WERI-Rb-1 (cell line): ENCODE measurements at places on chromosomes 7 and 10.

DNA sequence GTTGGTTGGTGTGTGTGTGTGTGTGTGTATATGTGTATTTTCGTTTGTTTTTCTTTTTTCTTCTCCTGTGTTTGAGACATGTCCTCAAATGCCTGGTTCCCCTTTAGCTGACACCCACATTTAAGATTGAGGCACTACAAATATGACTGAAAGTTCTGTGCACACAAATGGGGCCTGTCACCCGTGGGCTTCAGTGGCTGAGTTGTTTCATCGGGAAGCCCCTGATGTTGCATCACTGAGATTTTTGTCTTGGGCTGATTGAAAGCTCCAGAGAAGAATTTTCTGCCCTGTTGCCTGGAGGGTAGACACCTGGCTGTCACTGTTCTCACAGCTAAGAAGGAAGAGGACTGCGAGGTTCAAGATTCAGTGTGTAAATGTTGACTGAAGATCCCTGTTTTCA, 283.8 kb upstream of the C7orf33 start:
- DNase-seq: no peak

DNA sequence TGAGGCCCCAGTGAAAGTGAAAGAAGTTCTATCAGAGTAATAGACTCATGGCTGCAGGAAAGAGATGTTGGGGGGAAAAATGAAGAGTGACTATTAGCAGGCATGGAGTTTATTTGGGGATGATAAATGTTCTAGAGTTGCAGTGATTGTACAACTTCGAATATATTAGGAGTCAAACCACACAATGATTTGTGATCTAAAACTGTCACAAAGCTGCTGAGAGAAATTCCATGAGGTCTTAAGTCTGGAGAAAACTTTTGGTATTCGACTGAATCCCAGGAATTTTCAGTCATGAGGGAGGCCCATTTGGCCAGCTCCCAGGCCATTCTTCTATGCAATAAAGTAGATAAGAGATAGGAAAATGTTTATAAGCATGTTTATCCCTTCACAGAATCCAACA, 55.9 kb upstream of the UNC5B start:
- DNase-seq: no peak

- DNase-seq: no peak
These were observed 73.3 kb upstream of the GSDME start for GRCh38 chr7:24830440-24831050.

DNA sequence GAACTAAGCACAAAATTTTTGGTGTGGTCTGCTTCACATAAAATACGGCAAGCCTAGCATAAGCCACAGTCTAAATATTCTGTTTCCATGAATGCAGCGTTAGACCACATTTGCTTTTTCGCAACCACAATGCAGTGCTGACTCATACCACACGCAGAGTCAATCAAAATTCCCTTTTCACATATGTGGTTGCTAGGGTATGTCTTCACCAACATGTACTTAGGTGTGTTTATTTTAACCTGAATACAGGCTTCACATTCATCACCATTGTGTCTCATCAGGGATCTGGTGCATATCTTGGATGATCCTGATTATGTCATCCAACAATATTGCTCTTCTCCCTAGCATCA, 90.8 kb downstream of the CHN2 start:
- DNase-seq: no peak

DNA sequence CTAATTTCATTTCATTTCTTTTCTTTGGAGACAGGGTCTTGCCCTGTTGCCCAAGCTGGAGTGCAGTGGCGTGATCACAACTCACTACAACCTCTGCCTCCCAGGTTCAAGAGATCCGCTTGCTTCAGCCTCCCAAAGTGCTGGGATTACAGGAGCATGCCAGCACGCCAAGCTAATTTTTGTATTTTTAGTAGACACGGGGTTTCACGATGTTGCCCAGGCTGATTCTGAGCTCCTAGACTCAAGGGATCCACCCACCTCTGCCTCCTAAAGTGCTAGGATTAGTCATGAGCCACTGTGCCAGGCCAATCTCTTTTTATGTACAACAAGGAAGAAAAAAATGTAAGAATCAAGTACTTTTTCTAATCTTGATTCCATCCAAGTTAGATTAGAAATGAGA, 10.7 kb upstream of the KMT2E start:
- DNase-seq: no peak

- no peak for DNase-seq
These were observed 55.1 kb downstream of the PDZD8 start for GRCh38 chr10:117320050-117320665.

- DNase-seq: no peak
These were observed 51.9 kb downstream of the CCNY start for GRCh38 chr10:35388197-35388596.

GRCh38 chr7:25879799-25880198, 272.2 kb upstream of the NFE2L3 start:
- DNase-seq: no peak

DNA sequence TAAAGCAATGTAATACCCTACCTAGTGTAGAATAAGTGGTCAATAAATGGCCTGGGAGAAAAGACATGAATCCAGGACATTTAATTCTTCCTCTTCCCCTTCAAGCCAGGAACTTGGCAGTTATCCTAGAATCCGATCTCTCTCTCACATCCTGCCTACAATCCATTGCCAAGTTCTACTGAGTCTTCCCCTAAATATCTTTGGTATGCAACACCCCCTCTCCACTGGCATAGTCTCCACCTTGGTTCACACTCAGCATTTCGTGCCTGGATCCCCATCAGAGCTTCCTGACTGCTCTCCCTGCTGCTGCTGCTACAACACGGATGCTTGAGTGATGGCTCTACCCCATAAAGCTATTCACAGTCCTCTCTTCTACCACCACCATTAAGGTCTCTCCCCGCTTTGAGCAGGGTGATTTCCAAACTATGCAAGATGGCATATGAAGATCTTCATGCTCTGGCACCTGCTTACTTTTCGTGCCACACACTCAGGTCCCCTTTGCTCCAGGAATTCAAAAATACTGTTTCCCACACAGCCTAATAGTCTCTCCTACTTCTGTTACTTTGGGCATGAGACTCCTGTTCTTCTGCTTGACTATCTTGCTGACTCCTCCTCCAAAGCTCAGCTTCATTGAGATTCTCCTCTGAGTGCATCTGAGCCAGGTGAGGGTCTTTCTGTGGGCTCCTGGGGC, 4.8 kb downstream of the ANK3 start:
- no peak for DNase-seq

- DNase-seq: no peak
These were observed 25.8 kb upstream of the ZRANB1 start for GRCh38 chr10:124916098-124916584.

- no peak for DNase-seq
These were observed 262.5 kb downstream of the TRIL start for GRCh38 chr7:28695300-28696295.

- no peak for DNase-seq
These were observed 53.9 kb downstream of the FGFR2 start for GRCh38 chr10:121544301-121544869.

DNA sequence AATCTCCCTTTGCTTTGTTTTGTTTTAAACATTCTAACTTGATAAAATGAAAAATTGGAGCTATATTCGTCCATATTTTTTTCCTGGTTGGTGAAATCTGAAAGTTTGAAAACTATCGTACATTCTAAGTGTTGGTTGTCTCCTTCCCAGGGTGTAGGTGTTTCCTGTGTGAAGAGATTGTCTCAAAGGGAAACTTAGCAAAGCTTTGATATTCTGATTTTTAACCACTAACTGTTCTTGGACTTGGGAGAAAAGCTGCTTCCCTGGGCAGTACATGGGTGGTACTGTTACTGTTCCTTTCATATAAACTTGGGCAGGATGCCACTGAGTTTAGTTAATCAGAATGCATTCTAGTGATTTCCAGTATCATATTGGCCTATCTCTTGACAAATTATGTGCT, 253.5 kb upstream of the LRGUK start:
- DNase-seq: no peak

DNA sequence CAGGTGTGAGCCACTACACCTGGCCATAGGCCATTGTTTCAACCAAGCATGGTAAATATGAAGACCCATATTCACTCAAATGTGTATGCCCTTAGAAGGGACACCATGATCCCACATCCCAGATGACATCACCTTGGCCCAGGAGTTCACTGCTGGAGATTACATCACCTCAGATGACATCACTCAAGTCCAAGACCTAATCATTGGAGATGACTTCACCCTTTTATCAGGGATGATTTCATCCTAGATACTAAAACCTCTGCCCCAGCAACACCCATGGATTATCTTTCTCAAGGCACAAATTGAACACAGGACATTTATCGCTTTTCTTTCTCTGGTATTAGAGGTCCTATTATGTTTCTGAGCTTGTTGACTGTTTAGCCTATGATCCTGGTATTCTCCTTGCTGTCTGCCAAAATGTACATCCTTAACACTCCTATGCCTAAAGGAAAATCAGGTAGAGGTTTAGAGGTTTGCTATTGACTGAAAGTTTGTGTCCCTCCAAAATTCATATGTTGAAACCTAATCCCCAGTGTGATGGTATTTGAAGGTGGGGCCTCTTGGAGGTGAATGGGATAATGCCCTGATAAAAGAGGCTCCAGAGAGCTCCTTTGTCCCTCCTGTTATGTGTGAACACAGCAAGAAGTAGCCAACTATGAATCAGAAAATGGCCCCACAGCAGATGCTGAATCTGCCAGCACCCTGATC, 9.8 kb upstream of the CYP2C18 start:
- no peak for DNase-seq

- no peak for DNase-seq
These were observed 334.0 kb upstream of the LRRTM3 start for GRCh38 chr10:66591865-66592264.

DNA sequence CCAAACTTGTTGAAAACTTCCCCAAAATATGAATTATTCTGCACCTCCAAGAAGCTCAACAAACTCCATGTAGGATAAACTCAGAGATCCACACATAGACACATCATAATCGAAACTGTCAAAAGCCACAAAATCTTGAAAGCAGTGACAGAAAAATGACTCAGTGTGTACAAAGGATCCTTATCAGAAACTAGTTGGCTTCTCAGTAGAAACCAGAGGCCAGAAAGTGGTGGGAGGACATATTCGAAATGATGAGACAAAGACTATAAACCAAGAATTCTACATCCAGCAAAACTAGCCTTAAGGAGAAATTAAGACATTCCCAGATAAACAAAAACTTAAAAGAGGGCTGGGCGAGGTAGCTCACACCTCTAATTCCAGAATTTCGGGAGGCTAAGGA, 38.5 kb downstream of the MCMBP start:
- DNase-seq: no peak

DNA sequence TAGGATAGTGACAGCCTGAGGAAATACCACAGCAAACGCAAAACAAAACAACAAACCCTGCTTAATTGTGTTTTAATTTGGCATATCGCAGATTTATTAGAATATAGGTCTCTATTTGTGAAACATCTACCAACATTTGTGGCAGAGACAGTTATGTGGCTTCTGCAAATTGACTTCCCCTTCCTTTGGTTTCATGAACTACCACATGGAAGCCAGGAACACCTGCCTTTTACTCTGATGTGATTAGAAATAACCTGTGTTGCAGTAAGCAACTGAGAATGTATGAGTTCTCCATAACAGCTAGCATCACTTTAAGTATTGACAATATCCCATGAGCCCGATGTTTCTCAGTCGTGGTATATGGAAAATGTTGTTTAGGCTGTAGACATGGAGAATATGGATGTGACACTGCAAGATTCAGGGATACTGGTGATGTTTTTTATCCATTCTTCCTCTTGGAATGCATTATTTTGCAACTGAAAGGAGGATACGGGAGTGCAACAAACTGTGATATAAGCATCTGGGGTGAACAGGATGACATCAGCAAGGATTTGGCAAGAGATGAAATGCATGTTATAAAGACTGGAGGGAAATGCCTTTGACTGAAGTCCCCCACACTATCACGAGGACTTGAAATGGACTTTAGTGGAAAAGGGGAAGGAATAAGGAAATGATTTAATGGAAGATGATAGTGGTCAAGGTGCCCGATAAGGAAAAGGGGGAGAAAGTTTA, 95.9 kb downstream of the CUBN start:
- no peak for DNase-seq

GRCh38 chr10:104650072-104650471, 9.0 kb downstream of the SORCS3 start:
- peak; percentile 15 for DNase-seq

GRCh38 chr7:97851683-97852082, 20.5 kb downstream of the ASNS start:
- DNase-seq: no peak

- DNase-seq: no peak
These were observed 2.7 kb upstream of the ITGB8 start for GRCh38 chr7:20328027-20328426.

- no peak for DNase-seq
These were observed 5.1 kb downstream of the EVX1 start for GRCh38 chr7:27247452-27248426.
